ENCODE measurements at places on chromosomes 11 and 22.
A peak's percentile ranks its signal among the peaks of the same experiment; 100 is the strongest.

DNA sequence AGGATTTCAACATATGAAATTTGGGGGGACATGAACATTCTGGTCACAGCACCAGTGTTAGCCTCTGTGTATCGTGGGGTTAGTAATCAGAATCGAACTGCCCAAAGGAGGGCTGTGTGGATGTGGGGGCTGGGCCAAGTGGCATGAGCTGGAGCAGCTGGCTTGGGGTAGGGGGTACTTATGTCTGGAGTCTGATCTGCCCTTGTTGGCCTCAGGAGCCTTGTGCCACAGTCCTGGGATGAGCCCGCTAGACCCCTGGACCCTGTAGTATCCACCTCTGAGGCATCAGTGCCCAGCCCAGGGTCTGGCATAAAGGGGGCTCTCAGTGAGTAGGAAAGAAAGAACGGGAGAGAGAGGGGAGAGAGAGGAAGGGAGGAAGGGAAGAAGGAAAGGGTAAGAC, 67.3 kb downstream of the LRRC32 start:
- H3K4me1 ChIP-seq: peaks cover 11% of the 10 kb centered on the region
- no peaks in the 10 kb centered on the region for H3K36me3 ChIP-seq
- H3K27ac ChIP-seq: no peak overlapping the region
- DNase-seq: no peak

DNA sequence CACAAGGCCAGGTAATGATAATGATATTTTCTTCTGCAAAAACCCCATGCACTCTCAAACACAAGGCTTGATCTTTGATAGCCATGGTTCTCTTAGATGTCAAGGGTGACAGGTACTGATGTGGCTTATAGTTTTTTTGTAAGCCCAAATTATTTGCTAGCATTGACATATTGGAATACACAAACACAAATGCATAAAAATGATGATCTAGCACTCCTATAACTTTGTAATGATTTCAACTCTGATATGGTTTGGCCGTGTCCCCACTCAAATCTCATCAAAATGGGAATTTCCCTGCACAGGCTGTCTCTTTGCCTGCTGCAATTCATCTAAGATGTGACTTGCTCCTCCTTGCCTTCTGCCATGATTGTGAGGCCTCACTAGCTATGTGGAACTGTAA, 572.5 kb upstream of the CCDC90B start:
- H3K27me3 ChIP-seq: no peaks in the 10 kb centered on the region
- no peaks in the 10 kb centered on the region for H3K36me3 ChIP-seq
- no peak overlapping the region for H3K4me3 ChIP-seq
- H3K4me1 ChIP-seq: no peaks in the 10 kb centered on the region
- no peak overlapping the region for H3K27ac ChIP-seq

- DNase-seq: no peak
- H3K36me3 ChIP-seq: peaks cover 15% of the 10 kb centered on the region
- H3K27ac ChIP-seq: no peak overlapping the region
- H3K4me3 ChIP-seq: no peak overlapping the region
These were observed 56.9 kb downstream of the USP47 start for GRCh38 chr11:11898648-11899047.

DNA sequence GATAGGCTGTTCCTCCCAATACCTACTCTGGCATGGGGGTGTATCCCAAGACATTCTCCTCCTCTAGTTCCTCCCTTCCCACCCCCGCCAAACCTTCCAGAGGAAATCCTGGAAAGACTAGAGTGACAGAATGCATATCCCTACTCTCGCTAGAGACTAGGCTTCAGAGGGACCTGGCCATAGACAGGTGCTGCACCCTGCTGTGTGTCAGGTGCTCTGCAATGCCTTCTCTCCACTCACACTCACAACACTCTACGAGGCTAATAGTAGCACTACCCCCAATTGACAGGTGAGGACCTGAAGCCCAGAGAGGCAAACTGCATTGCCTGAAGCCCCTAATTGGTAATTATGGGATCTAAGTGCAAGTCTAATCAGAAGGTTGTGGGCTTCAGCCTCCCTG, 46.2 kb upstream of the LMO1 start:
- H3K36me3 ChIP-seq: no peaks in the 10 kb centered on the region
- no peak for DNase-seq
- H3K4me3 ChIP-seq: no peak overlapping the region
- H3K27ac ChIP-seq: no peak overlapping the region
- no peaks in the 10 kb centered on the region for H3K4me1 ChIP-seq
- no peaks in the 10 kb centered on the region for H3K27me3 ChIP-seq

DNA sequence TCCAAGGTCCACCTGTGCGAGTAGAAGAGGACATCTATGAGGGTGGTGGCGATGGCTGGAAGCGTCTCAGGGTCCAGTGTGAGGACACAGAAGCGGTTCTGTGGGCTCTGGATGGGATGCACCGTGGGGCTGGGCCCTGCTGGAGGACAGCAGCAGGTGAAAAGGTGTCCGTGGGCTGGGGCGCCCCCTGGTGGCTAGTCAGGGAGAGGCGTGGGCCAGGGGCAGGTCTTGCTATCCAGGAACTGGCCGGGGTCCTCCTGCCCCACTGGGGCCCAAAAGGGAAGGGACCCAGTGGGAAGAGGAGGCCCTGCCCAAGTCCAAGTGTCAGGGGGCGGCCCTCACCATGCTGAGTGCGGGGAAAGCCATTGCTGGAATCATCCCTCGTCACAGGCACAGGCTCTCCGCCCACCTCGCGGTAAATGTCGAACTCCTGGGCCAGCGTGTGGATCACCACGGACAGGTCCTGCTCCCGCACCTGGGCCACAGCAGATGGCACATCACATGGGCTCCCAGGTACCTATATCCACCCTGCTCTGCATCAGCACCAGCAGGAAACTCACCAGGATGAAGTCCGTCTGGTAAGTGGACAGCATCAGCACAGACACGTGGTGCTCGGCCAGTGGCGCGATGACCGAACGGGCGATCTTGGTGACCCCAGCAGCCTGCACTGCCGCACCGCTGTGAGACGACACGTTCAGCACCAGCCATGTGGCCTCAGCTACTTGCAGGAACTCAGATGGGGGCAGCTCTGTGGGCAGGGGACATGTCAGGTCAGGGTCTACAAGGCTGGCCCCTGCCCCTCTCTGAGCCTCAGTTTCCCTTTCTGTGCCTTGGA, 2.3 kb downstream of the CASTOR1 start:
- peaks cover 26% of the 10 kb centered on the region for H3K36me3 ChIP-seq
- peak; percentile 83 for DNase-seq
- no peaks in the 10 kb centered on the region for H3K27me3 ChIP-seq
- peak overlapping the region; percentile 90 for H3K4me3 ChIP-seq

GRCh38 chr11:110131386-110132123, 38.4 kb downstream of the ZC3H12C start:
- peaks cover 15% of the 10 kb centered on the region for H3K27me3 ChIP-seq
- no peak overlapping the region for H3K4me3 ChIP-seq
- H3K36me3 ChIP-seq: no peaks in the 10 kb centered on the region
- no peak overlapping the region for H3K27ac ChIP-seq
- DNase-seq: no peak

- no peak overlapping the region for H3K27ac ChIP-seq
- DNase-seq: no peak
- H3K4me3 ChIP-seq: no peak overlapping the region
- H3K27me3 ChIP-seq: peaks cover 13% of the 10 kb centered on the region
- H3K4me1 ChIP-seq: no peaks in the 10 kb centered on the region
These were observed 118.8 kb upstream of the VPREB1 start for GRCh38 chr22:22125579-22126468.

DNA sequence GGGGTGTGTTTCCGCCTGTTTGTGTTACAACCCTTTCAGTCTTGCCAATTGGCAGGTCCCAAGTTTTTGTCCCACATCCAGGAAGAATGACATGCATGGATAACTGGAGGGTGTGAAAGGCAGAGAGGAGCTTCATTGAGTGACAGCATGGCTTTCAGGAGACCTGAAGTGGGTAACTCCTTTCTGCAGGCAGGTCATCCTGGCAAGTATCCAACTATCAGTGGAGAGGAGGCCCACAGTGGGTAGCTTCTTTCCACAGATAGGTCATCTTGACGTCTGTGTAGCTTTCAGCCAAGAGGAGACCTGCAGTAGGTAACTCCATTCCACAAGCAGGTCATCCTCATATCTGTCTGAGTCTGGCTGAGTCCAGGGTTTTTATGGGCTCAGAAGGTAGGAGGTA, 1268.8 kb upstream of the CNTN5 start:
- H3K4me1 ChIP-seq: no peaks in the 10 kb centered on the region
- no peak for DNase-seq
- H3K27me3 ChIP-seq: no peaks in the 10 kb centered on the region
- H3K4me3 ChIP-seq: no peak overlapping the region
- no peak overlapping the region for H3K27ac ChIP-seq

DNA sequence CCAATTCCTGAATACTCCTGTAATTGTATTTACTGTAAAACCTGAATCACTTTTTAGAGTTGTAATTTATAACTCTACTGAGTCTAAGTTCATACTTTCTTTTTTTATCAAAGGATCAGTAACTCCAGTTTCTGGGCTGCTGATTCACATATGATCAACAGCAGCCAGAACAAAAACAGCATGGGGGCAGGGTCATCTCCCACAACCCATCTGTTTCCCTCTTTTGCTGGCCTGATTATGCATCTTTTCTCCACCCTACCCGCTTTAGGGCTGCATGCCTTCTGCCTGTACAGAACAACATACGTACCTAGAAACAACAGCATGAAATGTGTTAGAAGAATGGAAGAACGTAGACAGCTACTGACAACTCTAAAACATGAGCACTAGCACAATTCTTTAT, 76.0 kb downstream of the MRTFA start:
- H3K27me3 ChIP-seq: no peaks in the 10 kb centered on the region
- no peak overlapping the region for H3K4me3 ChIP-seq
- peaks cover 6% of the 10 kb centered on the region for H3K36me3 ChIP-seq
- DNase-seq: peak; percentile 14

- no peak overlapping the region for H3K27ac ChIP-seq
- no peak overlapping the region for H3K4me3 ChIP-seq
- DNase-seq: no peak
These were observed 72.2 kb downstream of the CCDC81 start for GRCh38 chr11:86446924-86447285.

DNA sequence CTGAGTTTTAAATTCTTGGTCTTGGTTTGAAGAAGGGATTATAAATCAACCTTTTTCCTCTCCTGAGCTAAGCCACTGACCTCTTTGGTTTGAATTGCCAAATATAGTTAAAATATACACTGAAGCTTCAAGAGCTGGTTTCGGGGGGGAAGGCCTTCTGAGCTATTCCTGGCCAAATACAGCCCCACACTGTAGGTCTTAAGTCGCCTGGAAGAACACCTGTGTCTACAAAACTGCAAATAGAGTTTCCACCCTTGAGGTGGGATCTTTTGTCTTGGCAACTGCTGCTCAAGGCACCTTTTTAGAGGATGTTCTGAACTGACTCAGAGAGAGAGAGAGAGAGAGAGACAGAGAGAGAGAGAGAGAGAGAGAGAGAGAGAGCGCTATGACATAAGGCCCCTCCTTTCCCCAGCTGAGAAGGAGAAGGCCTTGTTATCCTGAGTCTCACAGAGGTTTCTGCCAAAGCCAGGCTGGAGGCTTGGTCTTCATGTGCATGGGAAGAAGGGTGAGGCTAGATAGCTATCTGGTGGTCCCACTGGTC, 5.5 kb downstream of the ADM start:
- H3K27ac ChIP-seq: no peak overlapping the region
- peaks cover 1% of the 10 kb centered on the region for H3K36me3 ChIP-seq
- peaks cover 24% of the 10 kb centered on the region for H3K4me1 ChIP-seq
- H3K4me3 ChIP-seq: no peak overlapping the region
- H3K27me3 ChIP-seq: peaks cover 53% of the 10 kb centered on the region

- peaks cover 4% of the 10 kb centered on the region for H3K27me3 ChIP-seq
- no peaks in the 10 kb centered on the region for H3K36me3 ChIP-seq
- no peak overlapping the region for H3K27ac ChIP-seq
These were observed 132.5 kb downstream of the CACNA1I start for GRCh38 chr22:39703091-39703490.

- no peaks in the 10 kb centered on the region for H3K4me1 ChIP-seq
- no peaks in the 10 kb centered on the region for H3K27me3 ChIP-seq
- no peak overlapping the region for H3K4me3 ChIP-seq
- no peak overlapping the region for H3K27ac ChIP-seq
These were observed 115.8 kb downstream of the ATG16L2 start for GRCh38 chr11:72930008-72930407.

- H3K27me3 ChIP-seq: peaks cover 19% of the 10 kb centered on the region
- no peak for DNase-seq
- H3K4me3 ChIP-seq: no peak overlapping the region
These were observed 269.9 kb upstream of the SORL1-AS1 start for GRCh38 chr11:121722431-121723245.

DNA sequence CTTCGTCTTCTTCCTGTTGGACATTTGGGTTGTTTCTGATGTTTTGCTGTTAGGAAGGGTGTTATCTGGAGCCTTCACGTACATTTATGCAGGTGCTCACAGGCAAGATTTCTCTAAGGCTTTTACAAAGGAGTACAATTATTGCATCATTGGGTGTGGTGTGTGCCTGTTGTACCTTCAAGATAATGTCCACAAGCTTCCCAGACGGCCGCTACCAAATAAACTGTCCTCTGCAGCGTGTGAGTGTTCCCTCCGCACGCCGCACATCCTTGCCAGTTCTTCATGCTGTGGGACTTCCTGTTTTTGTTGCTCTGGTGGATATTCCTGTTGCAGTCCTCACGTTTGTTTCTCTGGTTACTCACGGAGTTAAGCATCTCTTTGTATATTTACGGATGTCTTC, 133.3 kb downstream of the TBC1D22A start:
- no peak overlapping the region for H3K4me3 ChIP-seq
- no peak for DNase-seq
- H3K36me3 ChIP-seq: peaks cover 19% of the 10 kb centered on the region
- peaks cover 6% of the 10 kb centered on the region for H3K4me1 ChIP-seq
